ENCODE measurements at places on chromosomes 1 and 21. TPM values are rescaled to one million over a fixed set of nuclear protein-coding genes. Genes with fewer than 3 reads are reported as not detected.

DNA sequence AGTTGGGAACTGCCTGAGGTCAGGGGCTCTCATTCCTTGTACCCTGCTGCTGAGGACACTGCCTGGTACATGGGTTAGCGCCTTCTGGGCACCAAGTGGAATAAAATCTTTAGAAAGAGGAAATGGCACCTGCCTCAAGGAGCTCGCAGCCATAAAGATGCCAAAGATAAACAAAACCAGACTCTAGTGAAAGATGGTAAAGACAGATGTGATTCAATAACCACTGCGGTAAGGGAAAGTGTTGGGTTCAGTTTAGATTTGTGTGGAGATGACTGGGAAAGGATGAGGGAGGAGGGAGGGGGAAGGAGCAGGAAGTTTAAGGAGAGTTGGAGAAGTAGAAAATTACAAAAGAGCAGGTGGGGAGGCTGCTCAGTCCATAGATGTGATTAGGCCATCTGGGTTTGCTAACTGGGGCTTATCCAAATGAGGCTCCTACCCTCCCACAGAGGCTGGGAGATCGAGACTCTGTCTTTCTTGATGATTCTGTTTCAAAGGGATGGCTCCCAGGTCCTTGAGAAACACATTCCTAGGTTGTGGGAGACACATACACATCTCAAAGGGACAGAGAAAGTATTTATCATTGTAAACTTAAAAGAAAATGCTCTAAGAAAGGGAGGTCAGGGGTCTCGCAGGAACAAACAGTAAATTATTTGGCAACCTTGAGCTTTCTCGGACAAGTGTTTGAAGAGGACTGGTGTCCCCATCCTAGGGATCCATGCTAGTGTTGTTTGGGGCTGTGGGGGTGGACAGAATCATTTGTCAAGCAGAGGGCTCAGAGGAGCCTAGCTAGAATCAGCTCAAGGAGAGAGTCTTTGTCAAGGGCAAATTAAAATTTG is 65.7 kb upstream of the MORC3 start:
- no peak for DNase-seq

DNA sequence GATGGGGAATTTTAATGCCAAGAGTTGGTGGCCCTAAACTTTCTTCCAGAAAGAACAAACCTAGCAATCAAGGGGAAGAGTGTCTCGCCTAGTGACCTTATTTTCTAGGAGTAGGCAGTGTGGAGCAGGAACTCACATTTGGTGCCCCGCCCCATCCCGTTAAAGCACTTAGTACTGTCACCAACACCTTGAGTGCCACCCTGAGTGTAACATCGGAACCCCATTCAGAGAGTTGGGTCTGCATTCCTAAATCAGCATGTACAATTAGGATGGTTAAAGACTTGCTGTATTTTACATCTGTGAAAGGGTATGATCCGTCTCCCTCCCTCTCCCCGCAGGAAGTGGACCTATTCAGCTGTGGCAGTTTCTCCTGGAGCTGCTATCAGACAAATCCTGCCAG is 15.5 kb downstream of the ETS2 start:
- no peak for DNase-seq

DNA sequence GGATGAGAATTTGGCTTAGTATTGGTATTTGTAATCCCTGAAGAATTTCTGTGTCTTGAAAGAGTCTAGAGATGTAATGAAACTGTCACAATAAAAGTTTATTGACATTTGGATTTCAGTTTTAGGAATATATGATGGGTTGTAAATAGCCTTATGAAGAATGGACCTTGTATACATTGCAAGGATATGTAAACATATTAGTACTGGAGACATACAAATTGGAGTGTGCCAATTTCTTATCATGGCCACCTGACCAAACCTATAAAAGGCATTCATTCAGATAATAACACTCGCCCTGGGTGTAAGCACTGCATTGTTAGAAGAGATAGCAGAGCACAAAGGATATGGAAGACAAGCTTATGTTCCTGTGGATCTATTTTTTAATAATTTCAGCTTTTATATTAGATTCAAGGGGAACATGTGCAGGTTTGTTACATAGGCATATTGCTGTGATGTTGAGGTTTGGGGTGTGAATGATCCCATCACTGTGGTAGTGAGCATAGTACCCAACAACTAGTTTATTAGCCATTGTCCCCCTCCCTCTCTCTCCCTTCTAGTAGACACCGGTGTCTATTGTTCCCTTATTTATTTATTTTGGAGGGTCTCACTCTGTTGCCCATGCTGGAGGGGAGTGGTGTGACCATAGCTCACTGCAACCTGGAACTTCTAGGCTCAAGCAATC is 8.6 kb downstream of the S1PR1 start:
- no peak for DNase-seq

- no peak for DNase-seq
Measured at GRCh38 chr1:243667591-243667990, 182.5 kb downstream of the AKT3 start.

- no peak for DNase-seq
Measured at GRCh38 chr21:35971824-35972223, 88.5 kb downstream of the SETD4 start.

DNA sequence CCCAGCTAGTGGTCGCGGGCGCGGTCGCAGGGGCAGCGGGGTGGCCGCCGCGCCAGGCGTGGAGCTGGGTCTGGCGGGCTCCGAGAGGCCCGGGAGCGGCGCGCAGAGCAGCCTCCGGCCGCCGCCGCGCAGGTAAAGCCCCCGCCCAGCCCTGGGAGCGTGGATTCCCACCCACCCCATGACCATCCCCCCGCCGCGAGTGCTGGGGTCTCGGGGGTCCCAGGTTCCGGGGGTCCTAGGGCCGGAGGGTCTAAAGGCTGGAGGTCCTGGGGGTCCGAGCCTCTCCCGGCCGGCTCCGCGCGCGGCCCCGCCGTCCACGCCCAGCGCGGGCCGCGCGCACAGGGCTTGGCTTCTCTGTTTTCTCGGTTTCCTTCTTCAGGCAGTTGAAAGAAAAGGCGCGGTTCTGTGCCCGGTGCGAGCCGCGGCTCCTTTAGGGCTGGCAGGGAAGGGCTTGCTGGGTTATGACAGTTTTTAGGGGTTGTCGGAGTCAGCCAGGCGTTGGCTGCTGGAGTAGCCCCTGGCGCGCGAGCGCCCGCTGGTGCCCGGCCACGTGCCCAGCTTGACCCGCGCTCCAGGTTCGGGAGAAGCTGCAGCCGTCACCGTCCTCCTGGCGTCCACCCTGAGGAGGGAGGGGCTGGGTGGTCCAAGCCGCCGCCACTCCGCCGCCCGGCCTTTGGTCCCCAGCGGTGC is 359 bp downstream of the LRRC3 start:
- DNase-seq, result no peak

GRCh38 chr1:235864931-235865525 is 1.7 kb downstream of the LYST start:
- no peak for DNase-seq

DNA sequence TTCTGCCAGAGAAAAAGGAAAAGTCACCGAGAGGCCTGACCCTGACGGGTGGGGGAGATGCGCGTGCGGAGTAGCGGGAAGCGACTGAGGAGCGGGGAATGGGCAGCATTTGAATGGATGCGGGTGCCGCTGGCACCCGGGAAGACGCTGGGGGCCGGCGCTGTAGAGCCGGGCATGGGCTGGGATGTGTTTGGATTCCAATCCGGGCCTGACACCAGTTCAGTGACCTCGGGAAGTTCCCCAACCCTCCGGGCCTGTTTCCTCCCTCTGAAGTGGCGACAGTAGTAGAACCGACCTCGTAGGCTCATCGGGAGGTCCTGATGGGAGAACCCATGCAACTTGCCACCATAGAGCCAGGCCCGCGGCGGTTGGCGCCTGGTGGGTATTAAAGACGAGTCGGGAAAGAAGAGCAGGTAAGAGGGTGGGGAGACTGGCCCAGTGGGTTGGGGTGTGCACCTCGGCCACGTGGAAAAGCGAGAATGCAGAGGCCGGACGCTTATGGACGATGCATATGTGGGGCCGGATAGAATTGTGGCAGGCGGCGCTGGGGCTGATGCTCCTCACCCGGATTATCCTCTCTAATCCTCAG is 642 bp upstream of the SLC16A1 start:
- no peak for DNase-seq

DNA sequence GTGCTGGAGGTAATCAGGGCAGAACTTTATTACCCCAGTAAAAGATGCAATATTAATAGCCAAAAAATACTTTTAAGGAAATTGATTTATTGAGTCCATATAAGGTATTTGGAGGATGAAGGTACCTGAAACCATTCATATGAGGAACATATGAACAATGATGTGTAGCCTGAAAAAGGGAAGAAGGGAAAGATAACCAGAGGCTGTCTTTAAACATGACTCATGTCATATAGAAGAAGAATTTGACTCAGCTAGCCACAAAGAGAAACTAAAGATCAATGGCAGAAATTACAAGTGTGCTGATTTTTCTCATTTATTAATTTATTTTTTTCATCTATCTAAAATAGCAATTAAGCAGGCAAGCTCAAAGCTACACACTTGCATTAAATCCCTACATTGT is 136.2 kb upstream of the DUSP10 start:
- no peak for DNase-seq

- no peak for DNase-seq
Measured at GRCh38 chr1:235052067-235053008, 76.3 kb downstream of the TOMM20 start.

DNA sequence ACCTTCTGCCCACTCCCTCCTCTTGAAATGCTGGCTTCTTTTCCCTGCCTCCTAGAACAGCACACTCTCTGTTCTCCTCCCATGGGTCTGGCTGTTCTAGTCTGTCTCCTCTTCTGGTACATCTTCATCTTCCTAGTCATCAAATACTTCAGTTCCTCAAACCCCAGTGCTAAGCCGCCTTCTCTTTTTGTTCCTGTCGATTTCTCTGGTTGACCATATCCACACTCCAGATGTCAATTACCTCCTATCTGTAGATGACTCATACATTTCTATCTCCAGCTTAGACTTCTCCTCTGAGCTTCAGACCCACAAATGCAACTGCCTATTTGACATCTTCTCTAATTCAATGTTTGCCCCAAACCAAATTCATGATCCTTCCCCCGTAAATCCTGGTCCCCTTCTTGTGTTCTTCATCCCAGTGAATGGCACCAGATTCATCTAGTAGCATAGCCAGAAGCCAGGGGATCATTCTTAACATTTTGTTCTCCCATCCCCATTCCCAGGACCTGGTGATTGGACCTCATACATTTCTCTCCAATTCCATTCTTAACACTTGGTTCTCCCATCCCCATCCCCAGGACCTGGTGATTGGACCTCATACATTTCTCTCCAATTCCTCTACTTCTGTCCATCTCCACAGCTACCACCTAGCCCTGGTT is 35.9 kb downstream of the USP24 start:
- no peak for DNase-seq

- DNase-seq, result no peak
Measured at GRCh38 chr1:50986653-50987052, 16.6 kb downstream of the CDKN2C start.

DNA sequence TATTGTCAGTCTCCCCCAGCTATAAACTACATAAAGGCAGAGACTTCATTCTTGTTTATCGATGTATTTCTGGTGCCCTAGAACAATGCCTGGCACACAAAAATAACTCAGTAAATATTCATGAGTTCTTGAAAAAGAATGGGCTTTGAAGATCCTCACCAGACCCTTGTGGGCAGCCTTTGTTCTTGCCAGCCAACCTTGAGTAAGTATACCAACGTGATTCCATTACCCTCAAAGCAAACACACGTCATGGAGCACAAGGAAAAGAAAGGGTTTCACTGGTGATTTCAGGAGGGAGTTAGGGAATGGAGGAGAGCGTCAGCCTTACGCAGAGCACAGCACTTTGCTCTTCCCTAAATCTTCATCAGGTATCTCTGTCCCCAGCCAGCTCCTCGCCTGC is 29.4 kb downstream of the NMNAT2 start:
- no peak for DNase-seq

- no peak for DNase-seq
Measured at GRCh38 chr21:42307106-42307505, 8.1 kb downstream of the TFF3 start.

DNA sequence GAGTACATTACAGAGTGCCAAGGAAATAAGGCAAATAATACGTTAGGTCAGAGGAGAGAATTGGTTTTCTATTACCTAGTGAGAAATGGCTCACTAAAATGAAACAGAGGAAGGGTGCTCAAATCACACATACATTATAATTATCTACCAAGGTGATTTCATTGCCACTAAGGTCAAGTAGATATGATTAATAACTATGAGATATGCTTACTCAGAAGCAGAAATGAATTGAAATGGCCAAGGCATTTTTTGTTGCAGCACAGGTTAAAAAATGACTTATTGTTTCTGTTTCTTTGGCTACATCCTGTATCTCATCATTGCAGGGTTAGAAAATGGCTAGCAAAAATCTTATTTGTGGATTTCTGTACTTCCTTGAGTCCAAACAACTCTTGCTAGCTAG is 154.5 kb upstream of the GORAB start:
- no peak for DNase-seq

DNA sequence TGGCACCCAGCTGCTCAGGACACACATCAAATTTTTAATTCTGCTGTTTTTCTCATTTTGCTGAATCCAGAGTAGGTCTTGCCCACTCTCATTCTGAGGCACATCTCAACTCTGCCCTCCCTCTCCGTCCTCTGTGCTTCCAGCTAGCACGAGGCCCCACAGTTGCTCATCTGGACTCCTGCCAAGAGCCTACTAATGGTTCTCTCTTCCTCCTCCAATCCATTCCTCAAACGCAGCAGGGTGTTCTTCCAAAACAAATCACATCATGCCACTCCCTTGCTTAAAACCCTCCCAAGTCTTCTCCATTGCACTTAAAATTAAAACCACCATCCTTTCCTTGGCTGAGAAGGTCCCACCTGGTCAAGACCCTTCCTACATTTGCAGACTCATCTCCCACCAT is 49.8 kb upstream of the SCAF4 start:
- DNase-seq, result peak; percentile 39

- no peak for DNase-seq
Measured at GRCh38 chr21:38831526-38832467, 26.1 kb downstream of the ETS2 start.

DNA sequence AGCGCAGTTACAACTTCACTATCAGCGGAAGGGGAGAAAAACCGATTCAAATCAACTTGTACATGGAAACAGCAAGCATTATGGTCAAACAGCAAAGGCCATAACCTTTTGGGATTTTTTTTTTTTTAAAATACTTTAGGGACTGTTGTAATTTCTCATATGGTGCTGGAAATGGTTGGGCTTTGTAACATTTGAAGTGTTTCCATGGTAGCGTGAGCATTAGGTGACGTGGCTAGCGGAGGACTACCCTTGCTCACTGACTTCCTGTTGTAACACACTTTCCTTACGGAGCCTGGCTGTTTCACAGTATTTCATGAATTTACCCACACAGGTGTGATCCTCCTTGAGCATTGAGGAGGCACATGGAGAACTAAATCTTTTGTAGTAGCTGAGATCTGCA is 269.5 kb downstream of the TM2D1 start:
- no peak for DNase-seq

GRCh38 chr21:22536509-22536908 is 1538.3 kb downstream of the NCAM2 start:
- no peak for DNase-seq

DNAH14 gene
- 3.5 TPM for total RNA-seq

GJA4 gene
- 19.2 TPM for total RNA-seq

PERM1 gene
- total RNA-seq, result 124 TPM

APOBEC4 gene
- total RNA-seq, result not detected

IL20 gene
- total RNA-seq, result not detected

HES4 gene
- 51.1 TPM for total RNA-seq

CAPN2 gene
- total RNA-seq, result 68.1 TPM

LCE2A gene
- not detected for total RNA-seq

INAVA gene
- total RNA-seq, result 0.11 TPM

CHODL gene
- 0.22 TPM for total RNA-seq

MRPS14 gene
- 22.8 TPM for total RNA-seq

LRRC53 gene
- not detected for total RNA-seq
